ENCODE measurements at places on chromosomes 2 and 18.

- no peak for DNase-seq
Observed at GRCh38 chr2:235550378-235550760, 56.5 kb downstream of the AGAP1 start.

DNA sequence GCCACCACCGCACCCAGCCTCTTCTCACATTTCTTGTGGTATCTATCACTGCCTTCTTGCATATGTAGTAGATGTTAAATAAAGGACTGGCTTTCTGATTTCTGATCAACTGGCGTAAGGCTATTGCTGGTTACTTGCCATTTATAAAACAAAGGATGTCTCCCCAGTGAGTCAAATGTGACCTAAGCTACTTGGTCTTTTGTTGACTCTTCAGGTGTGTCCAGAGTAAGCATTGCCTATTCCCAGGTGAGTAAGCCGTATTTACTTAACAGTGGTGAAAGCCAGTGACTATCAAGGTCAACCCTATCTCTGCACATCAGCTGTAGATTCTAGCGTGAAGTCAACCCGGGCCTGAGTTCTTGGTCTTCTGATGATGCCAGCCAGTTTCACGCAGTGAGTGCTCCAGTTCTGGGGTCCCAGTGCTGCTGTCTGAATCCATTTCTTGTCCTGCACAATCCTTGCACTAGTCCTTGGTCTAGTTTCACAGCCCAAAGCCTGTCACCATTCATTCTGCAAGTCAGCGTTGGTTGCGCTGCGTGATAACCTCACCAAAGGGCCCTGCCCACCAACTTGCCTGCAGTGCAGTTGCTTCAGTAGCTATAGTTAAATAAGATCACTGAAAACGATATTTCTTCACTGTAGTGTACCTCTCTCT lies 120.2 kb downstream of the GBX2 start:
- DNase-seq = no peak

DNA sequence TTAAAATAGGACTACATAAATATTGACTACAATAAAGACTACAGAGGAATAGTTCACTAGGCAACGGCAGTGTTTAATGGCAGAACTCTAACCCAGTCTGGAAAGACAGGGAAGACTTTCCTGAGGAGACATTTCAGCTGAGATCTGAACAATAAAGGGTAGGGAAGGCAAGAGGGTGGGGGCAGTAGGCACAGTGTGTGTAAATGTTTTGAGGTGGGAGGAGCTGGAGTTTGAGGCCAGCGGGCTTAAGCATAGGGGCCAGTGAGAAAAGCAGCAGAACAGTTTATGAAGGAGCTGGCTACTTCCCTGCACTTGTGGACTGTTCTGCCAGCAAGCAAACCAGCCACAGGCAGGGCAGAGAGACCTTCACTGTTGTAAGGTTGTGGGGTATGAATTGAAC lies 76.6 kb upstream of the UGP2 start:
- DNase-seq = no peak

GRCh38 chr2:118048401-118048800 lies 34.5 kb upstream of the CCDC93 start:
- DNase-seq = no peak

DNA sequence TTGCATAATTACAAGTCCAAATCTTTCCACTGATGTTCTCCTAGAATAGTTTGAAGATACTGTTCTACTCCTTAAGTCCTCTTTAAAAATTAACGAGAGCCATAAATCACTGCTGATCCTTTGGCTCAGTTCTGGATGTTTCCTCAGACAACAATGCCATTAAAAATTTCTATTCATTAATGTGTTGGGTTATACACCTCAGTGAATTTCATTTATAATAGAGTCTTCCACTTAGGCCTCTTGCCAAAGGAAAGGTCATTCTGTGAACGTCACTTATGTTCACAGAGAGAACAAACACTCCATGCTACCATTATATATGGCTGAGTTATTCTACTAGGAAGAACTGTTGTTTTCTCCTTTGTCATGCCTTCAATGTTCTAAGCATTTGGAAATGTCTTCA lies 1472.3 kb upstream of the CELF4 start:
- no peak for DNase-seq

- no peak for DNase-seq
Observed at GRCh38 chr2:28350791-28351285, 41.8 kb upstream of the FOSL2 start.

GRCh38 chr2:64786343-64787018 lies 132.8 kb upstream of the SERTAD2 start:
- DNase-seq = no peak

GRCh38 chr2:96900237-96900636 lies 30.4 kb upstream of the SEMA4C start:
- DNase-seq = no peak

DNA sequence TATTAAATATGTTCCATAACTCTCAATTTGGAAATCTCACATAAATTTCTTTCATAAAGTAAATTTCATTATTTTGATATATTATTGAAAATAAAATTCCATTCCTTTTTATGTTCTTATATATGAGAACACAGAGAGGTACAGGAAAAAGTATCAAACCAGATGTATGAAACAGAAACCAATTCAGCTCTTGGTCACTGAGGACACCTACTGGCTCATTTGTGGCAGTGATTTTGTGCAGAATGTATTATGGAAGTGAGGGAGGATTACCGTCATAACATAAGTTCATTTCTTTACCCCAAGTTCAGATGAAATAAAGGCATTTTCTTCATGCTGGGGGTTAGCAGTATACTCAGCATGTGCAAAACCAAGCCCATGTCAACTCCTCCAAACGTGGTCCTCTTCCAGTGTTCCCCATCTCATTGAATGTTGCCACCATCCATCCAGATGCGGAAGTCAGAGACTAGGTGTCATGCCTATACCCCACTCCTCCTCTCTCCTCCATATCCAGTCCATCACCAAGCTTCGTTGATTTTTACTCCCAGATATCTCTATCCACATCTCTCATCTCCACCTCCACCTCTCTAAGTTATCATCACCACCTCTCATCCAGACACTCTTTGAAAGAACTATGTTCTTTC lies 41.7 kb upstream of the MALL start:
- DNase-seq = no peak

DNA sequence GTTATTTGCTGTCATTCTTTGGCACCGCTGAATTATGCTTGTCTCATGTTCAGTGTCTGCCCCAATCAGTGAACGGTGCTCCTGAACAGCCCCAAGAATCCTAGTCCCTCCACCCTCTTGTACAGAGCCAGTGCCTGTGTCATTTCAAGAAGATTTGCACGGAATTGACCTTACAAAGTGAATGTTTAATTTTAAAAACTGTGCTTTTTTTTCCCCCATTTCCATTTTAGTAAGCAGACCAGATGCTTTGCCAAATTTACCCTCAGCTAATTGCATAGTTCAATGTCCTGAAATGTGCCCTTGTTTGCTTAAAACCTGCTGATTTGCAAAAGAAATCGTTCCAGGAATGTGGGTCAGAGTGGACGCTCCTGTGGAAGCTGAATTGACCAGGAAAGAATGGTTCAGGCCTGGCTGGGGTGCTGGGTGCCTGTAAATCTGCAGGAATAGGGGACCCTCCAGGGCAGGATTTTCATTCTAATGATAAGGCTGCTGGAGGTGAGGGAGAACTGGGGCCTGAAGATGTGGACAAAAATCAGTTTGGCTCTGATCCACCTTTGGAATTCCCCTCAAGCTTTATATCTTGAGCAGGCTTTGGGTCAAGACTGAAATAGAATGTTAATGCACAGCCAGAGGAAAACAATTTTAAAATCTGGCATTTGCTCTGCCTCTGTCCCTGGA lies 20.1 kb downstream of the TMEM17 start:
- no peak for DNase-seq

DNA sequence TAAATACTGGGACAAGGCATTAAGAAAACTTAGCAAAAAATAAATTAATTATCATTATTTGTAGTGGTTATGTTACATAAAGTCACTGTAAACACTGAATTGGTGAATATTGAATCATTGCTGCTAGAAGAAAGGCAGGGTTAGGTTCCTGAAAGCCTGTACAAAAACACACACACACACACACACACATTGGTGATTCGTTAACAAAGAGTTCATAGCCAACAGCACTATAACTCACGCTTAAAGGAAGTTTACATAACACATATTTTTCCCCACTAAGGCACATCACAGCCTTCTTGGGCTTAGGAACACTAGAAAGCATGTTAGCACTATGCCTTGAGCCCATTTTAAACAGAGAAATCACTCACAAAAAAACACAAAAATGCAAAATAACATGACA lies 690.0 kb upstream of the PIK3C3 start:
- no peak for DNase-seq

DNA sequence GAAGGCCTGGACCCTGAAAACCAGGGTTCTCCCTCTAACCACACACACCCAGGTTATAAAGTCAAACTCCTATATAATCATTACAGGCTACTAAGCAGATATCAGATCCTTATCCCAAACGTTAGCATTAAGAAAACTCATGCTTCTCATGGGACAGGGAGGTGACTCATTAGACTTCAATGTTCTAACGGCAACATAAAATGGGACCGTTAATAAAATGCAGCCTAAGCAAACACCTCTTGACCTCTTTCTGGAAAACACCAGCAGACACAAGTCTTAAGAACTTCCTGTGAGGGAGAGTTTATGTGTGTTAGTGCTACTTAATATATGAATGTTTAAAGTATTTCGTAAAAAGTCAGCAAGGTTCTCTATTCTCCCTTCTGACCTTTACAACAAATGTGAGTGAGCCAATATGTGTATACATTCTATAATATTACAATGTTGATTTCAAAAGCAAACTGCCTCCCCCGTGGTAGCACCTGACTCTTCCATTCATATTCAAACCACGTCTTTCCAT lies 31.7 kb downstream of the LPIN2 start:
- no peak for DNase-seq

DNA sequence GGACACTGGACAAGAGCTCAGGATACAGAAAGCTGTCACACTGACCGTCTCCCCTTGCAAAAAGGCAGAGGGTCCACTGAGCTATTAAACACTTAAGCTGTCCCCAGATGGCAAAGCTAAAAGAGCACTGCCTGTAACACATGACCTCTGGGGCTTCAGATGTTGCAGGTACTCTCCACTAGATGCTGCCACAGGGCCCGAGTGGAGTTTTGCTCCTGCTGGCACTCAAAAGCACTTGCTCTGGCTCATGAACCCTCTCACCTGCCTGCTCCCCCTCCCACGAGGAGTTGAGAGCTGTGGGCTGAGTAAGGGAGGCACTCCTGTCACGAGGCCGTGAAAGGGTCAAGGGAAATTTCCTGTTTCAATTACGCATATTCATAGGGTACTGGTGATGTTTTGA lies 227.9 kb downstream of the PRKCE start:
- no peak for DNase-seq

DNA sequence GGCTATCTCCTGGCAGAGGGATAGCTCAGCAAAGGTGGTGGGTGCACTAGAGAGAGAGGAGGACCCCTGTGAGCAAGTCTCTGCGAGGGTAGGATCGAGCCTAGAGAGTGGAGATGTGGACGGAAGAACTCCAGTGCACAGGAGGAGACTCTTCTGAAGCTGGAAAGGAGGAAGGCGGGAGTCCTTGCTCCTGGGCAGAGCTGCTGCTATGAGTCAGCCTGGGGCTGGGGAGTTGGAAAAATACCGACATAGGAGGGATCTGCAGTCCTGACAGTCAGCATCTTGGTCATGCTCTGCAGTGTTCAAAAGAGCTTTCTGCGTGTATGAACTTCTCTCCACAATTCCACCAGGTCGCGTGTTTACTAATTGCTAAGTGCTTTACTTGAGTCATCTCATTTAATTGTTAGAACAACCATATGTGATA lies 233.8 kb downstream of the LDLRAD4 start:
- DNase-seq = no peak

- no peak for DNase-seq
Observed at GRCh38 chr2:99397266-99397920, 60.2 kb downstream of the EIF5B start.

- DNase-seq = no peak
Observed at GRCh38 chr18:23619388-23619881, 33.1 kb upstream of the NPC1 start.

DNA sequence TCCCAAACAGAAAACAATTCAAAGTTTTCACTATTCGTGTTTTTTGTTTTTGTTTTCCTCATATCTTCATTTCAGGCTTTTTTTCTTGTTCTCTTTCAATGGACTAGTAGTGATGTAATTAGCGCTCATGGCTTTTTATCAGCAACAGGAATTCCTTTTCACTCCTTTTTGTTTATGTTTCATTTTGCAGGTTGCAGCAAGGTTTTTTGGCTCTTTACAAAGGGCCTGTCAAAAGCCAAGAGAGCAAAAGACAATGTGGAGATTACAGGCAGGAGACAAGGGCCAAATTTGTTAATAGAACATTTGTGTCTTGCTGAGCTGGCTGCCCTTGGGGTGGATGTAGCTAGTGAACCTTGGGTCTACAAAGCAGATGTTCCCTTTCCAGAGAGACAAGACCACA lies 467.4 kb upstream of the CDH20 start:
- no peak for DNase-seq

DNA sequence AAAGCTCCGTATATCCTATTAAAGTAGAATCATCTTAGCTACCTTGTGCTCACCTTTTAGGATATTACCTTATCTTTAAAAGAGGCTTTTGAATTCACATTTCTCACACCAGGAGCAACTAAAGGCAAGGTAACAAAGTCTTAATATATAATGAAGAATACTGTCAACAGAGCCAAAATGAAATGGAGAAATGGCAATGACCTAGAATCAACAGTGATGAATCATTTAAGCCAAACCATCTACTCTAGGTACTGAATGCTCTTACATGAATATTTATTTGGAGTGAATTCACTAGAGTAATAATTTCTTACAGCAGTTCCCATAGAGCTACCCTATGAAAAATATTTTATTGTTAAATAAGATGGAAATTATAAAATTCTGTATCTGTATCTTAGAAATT lies 421.0 kb downstream of the RND3 start:
- no peak for DNase-seq

- no peak for DNase-seq
Observed at GRCh38 chr18:74928194-74928968, 280.6 kb downstream of the PTGR3 start.

DNA sequence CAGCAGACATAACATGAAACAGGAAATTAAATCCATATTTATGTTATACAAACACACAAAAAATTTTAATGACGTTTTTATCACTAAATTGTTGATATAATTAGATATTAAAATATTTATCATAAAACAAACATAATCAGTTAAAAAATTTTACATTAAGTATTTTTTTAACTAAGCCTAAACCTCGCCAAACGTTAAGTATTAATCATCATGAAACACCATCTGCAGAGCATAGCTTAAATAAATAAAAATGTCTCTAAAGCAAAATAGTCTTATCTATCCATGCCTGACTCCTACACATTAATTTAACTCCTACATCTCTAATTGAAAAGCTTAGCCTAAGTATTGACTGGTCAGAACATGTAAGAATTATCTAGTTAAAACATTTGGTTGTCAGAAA lies 271.6 kb upstream of the RND3 start:
- no peak for DNase-seq

- no peak for DNase-seq
Observed at GRCh38 chr2:188485496-188485895, 193.8 kb downstream of the GULP1 start.

DNA sequence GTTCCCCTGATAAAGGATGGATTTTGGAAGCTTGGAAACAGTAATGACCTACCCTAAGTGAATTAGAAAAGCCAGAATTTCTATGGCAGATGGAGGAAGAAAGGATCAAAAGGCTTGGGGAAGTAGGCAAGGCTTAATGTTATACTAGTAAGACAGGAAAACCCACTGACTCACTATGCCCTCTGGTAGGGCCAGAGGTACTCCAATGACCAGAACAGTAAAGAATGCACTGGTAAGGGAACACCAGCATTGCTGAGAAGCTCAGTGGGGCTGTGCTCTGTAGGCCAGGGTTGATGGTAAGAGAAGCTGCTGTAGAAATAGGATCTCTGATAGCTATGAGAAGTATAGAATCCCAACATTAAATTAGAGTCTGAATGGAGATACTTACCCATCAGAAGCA lies 126.4 kb downstream of the GFPT1 start:
- DNase-seq = no peak

- no peak for DNase-seq
Observed at GRCh38 chr18:48392268-48392667, 16.9 kb downstream of the ZBTB7C start.

Measured in T-helper 17 cell (primary cell).